Stimulated activated CD8-positive, alpha-beta memory T cell treated with anti-CD3 and anti-CD28 coated beads, Interleukin-4, amount 100 ng/mL, for 1 hour (primary cell): ENCODE measurements at places on chromosomes 13 and 19.
A peak's percentile ranks its signal among the peaks of the same experiment; 100 is the strongest.

GRCh38 chr13:48928757-48929430 is 46.8 kb upstream of the FNDC3A start:
- no peak for DNase-seq

DNA sequence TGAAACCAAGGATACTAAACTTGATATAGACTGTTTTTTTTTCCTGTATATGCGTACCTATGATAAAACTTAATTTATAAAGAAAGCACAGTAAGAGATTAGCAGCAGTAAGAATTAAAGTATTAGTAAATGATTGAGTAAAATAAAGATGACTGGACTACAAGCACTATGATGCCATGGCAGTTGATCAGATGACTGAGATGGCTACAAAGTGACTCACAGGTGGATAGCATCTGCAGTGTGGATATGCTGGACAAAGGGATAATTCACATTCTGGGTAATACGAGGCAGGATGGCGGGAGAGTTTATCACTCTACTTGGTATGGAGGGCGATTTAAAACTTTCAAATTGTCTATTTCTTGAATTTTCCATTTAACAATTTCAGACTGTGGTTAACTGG is 11.8 kb downstream of the HTR2A start:
- DNase-seq, result no peak

- no peak for DNase-seq
Measured at GRCh38 chr13:94759120-94759728, 46.9 kb upstream of the SOX21 start.

GRCh38 chr19:1028062-1028926 is 1.9 kb downstream of the CNN2 start:
- DNase-seq, result no peak

DNA sequence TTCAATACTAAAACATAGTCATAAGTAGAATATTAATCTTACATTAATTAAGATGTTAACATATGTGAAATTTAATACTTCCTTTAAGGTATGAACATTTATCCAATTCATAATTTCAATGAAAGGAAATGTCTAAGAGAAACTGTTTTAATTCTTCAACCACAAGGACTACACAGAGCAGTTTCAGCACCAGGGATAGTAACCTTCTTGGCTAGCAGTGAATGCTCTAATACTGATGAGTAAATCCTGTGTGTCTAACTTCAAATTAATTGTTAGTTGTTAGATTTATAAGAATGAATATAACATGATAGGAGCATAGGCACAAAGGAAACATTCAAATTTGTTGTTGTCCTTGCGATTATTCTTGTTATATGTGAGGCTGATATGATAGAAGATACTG is 15.6 kb upstream of the NBEA start:
- DNase-seq, result no peak

- no peak for DNase-seq
Measured at GRCh38 chr19:33811736-33812387, 15.2 kb downstream of the KCTD15 start.

- no peak for DNase-seq
Measured at GRCh38 chr19:31575846-31576335, 226.7 kb upstream of the TSHZ3 start.

GRCh38 chr13:29109987-29110386 is 289.8 kb downstream of the MTUS2 start:
- no peak for DNase-seq

- DNase-seq, result no peak
Measured at GRCh38 chr13:78487707-78488106, 115.6 kb downstream of the POU4F1 start.

- no peak for DNase-seq
Measured at GRCh38 chr13:55577847-55578210, 1562.9 kb upstream of the PRR20A start.

DNA sequence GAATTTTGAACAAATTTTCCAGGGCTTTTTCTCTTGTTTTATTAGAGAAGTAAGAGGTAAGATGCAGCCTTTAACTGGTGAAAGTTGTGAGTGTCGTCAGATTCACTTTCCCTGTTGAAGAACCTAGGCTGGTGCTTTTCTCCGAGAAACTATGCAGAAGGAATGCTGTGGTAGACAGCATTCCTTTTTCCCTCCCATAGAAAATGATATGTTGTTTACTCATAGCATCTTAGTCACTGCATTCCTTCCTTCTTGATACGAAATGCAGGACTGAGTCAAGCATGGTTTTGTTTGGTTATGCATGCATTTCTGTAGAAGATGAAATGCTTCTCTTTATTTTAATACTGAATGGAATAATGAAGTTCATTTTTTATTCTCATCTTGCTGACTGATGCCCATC is 3.4 kb downstream of the ITGBL1 start:
- no peak for DNase-seq

DNA sequence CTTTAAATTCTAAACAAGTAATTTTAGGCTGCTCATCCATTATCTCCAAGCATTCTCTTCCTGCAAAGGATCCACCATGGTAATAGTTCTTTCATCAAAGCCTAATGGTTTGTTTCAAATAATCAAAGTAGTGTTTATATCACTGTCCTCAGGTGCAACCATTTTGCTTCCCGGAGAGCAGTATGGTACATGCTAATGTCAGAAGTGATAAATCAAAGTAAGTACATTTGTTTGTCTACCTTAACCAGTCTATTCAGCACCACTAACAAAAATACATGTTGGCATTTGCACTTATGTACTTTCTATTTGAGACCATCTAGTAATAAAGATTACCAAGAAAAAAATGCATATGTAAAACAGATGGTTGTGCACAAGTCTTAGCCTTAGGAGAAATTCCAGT is 37.5 kb downstream of the DACH1 start:
- DNase-seq, result no peak

- no peak for DNase-seq
Measured at GRCh38 chr19:45179072-45179891, 698 bp downstream of the BLOC1S3 start.

GRCh38 chr13:113643593-113643992 is 14.4 kb downstream of the ATP4B start:
- no peak for DNase-seq

DNA sequence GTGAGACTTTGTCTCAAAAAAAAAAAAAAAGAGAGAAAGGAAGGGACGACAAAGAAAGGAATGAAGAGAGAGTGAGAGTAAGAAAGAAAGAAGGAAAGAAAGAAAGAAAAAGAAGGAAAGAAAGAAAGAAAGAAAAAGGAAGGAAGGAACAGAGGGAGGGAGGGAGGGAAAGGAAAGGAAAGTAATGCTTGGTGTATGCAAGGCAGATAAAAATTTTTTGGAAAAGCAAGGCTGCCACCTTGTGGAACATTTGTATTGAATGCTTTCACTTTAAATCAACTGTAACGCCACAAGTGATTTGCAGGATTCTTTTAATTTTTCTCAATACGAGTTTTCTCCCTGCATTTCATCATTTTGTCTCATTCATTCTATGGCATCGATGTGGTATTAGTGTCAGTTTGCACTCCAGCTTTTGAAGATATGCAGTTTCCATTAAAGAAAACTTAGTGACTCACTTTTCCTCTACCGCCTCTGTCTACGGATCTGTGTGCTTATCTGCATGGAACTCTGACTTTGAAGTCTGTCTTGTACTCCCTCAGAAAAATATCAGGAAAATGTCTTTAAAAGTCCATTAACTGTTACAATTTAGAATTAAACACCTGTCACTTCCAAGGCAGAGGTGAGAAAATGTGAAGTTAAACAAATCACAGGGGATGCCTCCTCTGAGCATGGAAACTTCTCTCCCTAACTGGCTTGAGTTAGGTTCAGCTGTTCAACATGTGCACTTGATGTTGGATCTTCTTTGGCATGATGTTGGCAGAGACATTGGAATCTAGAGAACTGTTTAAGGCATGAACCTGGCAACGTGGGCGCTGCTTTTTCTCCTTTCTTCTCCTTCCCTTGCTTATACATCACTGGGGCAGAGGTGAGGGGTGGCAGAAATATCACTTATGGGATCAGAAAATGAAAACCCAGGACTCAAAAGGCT is 20.0 kb upstream of the ZDHHC20 start:
- no peak for DNase-seq

- DNase-seq, result peak; percentile 72
Measured at GRCh38 chr19:10644260-10645007, 9.7 kb upstream of the ILF3 start.

DNA sequence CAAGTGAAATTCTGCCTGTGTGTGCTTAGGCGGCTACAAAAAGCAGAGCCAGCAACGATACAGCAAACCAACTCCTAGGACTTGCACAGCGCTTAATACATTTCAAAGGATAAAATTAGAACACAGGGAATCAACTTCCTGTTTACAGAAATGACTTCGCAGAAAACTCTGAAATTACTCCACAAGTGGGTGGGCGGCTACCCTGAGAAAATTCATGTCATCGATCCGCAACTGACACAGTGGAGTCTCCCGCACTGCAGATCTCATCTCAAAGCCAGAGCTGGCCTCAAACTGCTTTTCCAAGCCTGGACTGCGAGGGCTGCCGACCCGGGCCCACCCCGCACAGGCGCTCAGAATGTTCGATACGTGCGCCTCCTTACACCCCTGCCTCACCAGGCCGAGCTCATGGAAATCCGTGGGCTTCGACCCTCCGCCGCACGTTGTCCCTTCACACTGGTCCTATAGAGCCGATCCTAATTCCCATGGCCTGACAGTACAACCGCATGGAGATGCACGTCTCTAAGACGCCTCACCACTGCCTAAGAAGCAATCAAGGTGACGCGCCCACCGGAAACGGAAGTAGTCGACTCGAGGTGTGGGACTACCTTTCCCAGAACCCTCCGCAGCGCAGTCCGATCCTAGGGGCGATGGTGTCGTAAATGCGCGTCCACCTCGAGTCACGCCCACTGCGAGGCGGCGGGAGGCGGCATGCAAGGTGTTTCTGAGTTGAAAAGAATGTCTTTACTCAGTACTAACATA is at the start of gene ZNF229:
Gene ZNF229 (minus strand): TSS at position 557 of the 759 bp plus-strand sequence. CDS start 5,625 bp downstream, outside the sequence.
- peak; percentile 8 for DNase-seq

- DNase-seq, result no peak
Measured at GRCh38 chr19:45195764-45196163, 17.2 kb downstream of the BLOC1S3 start.

- no peak for DNase-seq
Measured at GRCh38 chr13:92387245-92387644, 839.4 kb upstream of the GPC6 start.

GRCh38 chr19:23795462-23795861 is 36.8 kb upstream of the ZNF681 start:
- no peak for DNase-seq

GRCh38 chr19:22527554-22527953 is 105.4 kb upstream of the ZNF98 start:
- DNase-seq, result no peak

DNA sequence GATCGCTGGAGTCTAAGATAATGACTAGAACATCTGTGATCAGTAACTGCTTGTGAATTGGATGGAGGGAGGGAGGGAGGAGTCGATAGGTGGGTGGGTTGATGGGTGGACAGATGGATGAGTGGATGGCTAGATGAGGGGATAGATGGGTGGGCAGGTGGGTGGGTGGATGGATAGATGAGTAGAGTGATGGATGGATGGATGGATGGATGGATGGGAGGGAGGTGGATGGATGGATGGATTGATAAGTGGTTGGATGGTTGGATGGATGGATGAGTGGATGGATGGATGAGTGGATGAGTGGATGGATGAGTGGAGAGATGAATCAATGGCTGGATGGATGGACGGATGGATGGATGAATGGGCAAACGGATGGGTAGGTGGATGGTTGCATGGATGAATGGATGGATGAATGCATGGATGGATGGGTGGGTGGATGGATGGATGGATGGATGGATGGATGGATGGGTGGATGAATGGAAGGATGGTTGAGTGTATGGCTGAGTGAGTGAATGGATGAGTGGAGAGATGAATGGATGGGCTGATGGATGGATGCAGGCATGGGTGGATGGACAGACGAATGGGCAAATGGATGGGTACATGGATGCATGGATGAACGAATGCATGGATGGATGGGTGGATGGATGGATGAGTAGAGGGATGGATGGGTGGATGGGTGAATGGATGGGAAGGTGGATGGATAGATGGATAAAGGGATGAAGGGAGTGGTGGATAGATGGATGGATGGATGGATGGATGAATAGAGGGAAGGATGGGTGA is 44.0 kb upstream of the NFIC start:
- DNase-seq, result no peak

DNA sequence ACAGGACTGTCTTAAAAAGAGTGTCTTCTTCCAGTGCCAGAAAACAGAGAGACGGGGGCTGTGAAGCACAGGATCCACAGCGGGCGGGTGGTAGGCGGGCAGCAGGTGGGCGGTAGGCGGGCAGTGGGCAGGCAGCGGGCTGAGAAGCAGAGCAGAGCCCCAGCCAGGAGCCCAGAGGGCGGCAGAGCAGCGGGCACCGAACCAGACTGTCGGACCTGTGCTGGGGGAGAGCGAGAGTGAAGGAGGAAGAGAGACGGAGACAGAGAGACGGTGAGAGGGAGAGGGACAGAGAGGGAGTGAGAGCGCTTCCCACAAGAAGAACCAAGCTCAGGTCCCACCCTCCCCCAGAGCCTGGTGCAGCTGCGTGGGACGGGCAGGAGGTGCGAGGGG is 30.3 kb downstream of the RASA3 start:
- DNase-seq, result no peak

- DNase-seq, result no peak
Measured at GRCh38 chr19:15989889-15990288, 41.1 kb downstream of the OR10H4 start.

GRCh38 chr13:97386801-97387484 is 47.0 kb upstream of the RAP2A start:
- no peak for DNase-seq
